Spinal cord (tissue), 10 donors: ENCODE measurements at places on chromosomes 11 and 22. TPM values are rescaled to one million over a fixed set of nuclear protein-coding genes. Genes with fewer than 3 reads are reported as not detected.

DNA sequence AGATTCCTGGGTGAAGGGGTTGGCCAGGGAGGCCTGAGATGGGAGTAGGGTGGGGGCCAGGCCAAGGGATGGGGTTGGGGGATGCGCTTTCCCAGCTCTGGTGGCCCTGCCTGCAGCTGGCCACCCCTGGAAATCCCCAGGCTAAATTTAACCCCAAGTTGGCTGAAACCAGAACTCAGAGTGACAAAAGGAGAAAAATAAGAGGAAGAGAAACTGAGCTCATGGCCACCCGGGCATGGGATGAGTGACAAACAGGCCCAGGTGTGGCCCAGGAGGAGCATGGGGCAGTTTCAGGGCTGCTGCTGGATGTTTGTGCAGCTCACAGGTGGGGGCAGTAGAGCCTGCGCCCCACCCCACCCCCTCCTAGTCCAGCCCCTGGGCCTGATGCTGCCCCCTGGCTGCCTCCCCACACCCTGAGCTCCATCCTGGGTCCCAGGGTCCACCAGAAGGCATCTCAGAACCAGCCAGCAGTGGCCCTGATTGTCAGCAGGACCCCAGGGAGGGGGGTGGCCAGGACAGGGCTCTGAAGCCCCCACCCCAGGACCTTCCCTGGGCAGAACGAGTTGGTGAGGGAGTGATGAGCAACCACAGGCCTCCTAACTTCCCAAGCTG lies 48.0 kb downstream of the IGLL5 start:
- DNase-seq = no peak
- no peaks in the 10 kb centered on the region for H3K4me1 ChIP-seq
- no peaks in the 10 kb centered on the region for H3K27me3 ChIP-seq
- H3K27ac ChIP-seq = no peak overlapping the region

DNA sequence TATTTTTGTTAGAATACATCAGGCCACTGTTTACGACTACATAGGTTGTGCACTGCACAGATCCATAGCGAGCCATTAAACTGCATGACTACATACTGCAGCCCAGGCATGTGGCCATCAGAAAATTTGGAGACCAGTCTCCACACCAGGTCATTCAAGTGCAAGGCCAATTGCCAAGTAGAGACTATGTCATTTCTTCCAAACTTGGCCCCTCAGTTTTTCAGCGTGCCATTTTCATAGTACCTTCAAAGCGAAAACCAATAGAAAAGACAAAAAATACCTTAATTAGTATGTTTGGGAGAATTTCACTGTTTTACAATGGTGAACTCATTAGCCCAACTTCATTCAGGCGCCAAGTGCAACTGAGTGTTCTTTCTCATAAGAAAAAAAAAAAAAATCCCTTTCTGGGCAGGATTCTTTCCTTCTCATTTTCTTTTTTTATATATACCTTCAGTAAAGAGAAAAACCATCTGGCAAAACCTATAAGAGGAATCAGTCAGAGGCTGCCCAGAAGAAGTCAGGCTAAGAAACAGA lies 30.4 kb downstream of the PAMR1 start:
- H3K27ac ChIP-seq = no peak overlapping the region
- no peak for DNase-seq
- H3K4me3 ChIP-seq = no peak overlapping the region
- peaks cover 3% of the 10 kb centered on the region for H3K4me1 ChIP-seq

CARD16 gene
- 9.7 TPM for total RNA-seq

SYNGR1 gene
- total RNA-seq = 63.8 TPM

DRICH1 gene
- 0.20 TPM for total RNA-seq

GRCh38 chr11:97290464-97291041 lies 900.7 kb downstream of the JRKL start:
- H3K36me3 ChIP-seq = no peaks in the 10 kb centered on the region
- no peaks in the 10 kb centered on the region for H3K27me3 ChIP-seq
- H3K4me1 ChIP-seq = no peaks in the 10 kb centered on the region

- H3K27ac ChIP-seq = no peak overlapping the region
- DNase-seq = no peak
- peaks cover 65% of the 10 kb centered on the region for H3K4me1 ChIP-seq
- H3K36me3 ChIP-seq = no peaks in the 10 kb centered on the region
- H3K27me3 ChIP-seq = peaks cover 12% of the 10 kb centered on the region
Observed at GRCh38 chr22:42367980-42368378, 64.2 kb downstream of the NFAM1 start.

DPP3 gene
- total RNA-seq = 23.3 TPM

GRCh38 chr11:19777377-19778102 lies 64.9 kb downstream of the NAV2 start:
- peaks cover 17% of the 10 kb centered on the region for H3K4me1 ChIP-seq
- DNase-seq = no peak
- H3K27ac ChIP-seq = no peak overlapping the region
- no peaks in the 10 kb centered on the region for H3K36me3 ChIP-seq
- no peaks in the 10 kb centered on the region for H3K27me3 ChIP-seq

- H3K4me3 ChIP-seq = no peak overlapping the region
- no peak overlapping the region for H3K27ac ChIP-seq
- H3K36me3 ChIP-seq = no peaks in the 10 kb centered on the region
- peaks cover 32% of the 10 kb centered on the region for H3K4me1 ChIP-seq
- DNase-seq = no peak
Observed at GRCh38 chr11:44725016-44725685, 1.6 kb upstream of the TSPAN18 start.
